Activated naive CD8-positive, alpha-beta T cell treated with anti-CD3 and anti-CD28 coated beads, Interleukin-2, amount 10 ng/mL, durations not matched to agents 7 days and 5 days (primary cell): ENCODE measurements at places on chromosomes 6 and 20. TPM values are rescaled to one million over a fixed set of nuclear protein-coding genes. Genes with fewer than 3 reads are reported as not detected.

Gene MMS22L
- 34.5 TPM for total RNA-seq

Gene GRIK2
- total RNA-seq: 0.14 TPM

- no peak for DNase-seq
- H3K4me3 ChIP-seq: no peak overlapping the region
- H3K4me1 ChIP-seq: no peaks in the 10 kb centered on the region
- H3K36me3 ChIP-seq: no peaks in the 10 kb centered on the region
- no peak overlapping the region for H3K27ac ChIP-seq
- H3K27me3 ChIP-seq: no peaks in the 10 kb centered on the region
Measured at GRCh38 chr20:61480158-61480825, 228.2 kb downstream of the CDH4 start.

Gene FUCA2
- total RNA-seq: 13.4 TPM

GRCh38 chr6:36769676-36770499 lies 69.4 kb downstream of the CPNE5 start:
- peak overlapping the region; percentile 79 for H3K27ac ChIP-seq
- H3K4me1 ChIP-seq: peaks cover 47% of the 10 kb centered on the region
- peak; percentile 57 for DNase-seq
- peaks cover 3% of the 10 kb centered on the region for H3K27me3 ChIP-seq

Gene VNN1
- total RNA-seq: not detected

GRCh38 chr6:169159331-169159730 lies 94.3 kb downstream of the THBS2 start:
- DNase-seq: no peak
- H3K4me3 ChIP-seq: no peak overlapping the region
- H3K27ac ChIP-seq: no peak overlapping the region

DNA sequence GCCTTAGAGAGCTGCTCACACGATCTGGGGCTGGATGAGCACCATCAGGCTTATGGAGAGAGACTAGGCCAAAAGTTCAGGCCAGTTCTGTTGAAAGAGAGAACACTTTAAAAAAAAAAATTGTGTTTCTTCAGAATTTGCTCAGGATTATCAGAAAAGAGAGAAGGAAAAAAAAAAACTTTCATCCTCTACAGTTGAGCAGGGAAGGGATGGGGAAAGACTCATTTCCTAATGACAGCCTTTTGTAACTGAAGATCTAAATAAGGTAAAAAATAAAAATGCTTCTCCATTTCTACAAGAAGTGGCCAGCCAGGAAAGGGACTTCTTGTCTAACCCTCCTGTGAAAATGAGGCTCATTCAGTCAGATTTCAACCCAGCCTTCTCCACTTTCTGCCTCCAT lies 134.8 kb downstream of the LY86 start:
- no peak overlapping the region for H3K4me3 ChIP-seq
- peaks cover 13% of the 10 kb centered on the region for H3K4me1 ChIP-seq
- peaks cover 10% of the 10 kb centered on the region for H3K27me3 ChIP-seq

Gene MEI4
- total RNA-seq: not detected

Gene RGS17
- total RNA-seq: not detected

Gene THEMIS
- 155 TPM for total RNA-seq

- no peak overlapping the region for H3K4me3 ChIP-seq
- no peak for DNase-seq
- H3K4me1 ChIP-seq: peaks cover 3% of the 10 kb centered on the region
- H3K27me3 ChIP-seq: peaks cover 15% of the 10 kb centered on the region
Measured at GRCh38 chr6:100456908-100457235, 7.8 kb downstream of the SIM1 start.

- no peaks in the 10 kb centered on the region for H3K36me3 ChIP-seq
- no peak overlapping the region for H3K27ac ChIP-seq
- no peak overlapping the region for H3K4me3 ChIP-seq
- DNase-seq: no peak
Measured at GRCh38 chr20:50067461-50067860, 45.5 kb downstream of the UBE2V1 start.

DNA sequence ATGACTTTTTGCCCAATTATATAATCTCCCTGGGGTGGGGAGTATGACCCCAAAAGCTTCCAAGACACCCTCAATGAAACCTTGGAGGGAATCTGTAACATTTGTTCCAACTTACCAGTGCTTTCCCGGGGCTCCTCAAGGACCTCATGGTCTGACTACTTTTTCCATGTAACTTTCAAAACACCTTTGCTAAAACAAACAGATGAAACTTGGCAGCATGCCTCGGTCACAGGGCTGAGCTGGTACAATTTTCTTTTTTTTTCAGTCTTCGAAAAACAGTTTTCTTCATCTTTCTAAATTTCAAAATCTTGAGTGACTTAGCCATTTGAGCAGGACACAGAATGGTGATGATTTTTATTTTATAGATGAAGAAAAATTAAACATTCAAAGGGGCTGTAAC lies 241.2 kb downstream of the BMP7 start:
- no peaks in the 10 kb centered on the region for H3K4me1 ChIP-seq
- H3K4me3 ChIP-seq: no peak overlapping the region
- H3K27me3 ChIP-seq: peaks cover 5% of the 10 kb centered on the region
- H3K36me3 ChIP-seq: no peaks in the 10 kb centered on the region

GRCh38 chr6:110366256-110366655 lies 8.1 kb upstream of the METTL24 start:
- H3K27ac ChIP-seq: no peak overlapping the region
- H3K4me3 ChIP-seq: peak overlapping the region; percentile 20
- DNase-seq: no peak
- peaks cover 13% of the 10 kb centered on the region for H3K4me1 ChIP-seq
- H3K27me3 ChIP-seq: no peaks in the 10 kb centered on the region

DNA sequence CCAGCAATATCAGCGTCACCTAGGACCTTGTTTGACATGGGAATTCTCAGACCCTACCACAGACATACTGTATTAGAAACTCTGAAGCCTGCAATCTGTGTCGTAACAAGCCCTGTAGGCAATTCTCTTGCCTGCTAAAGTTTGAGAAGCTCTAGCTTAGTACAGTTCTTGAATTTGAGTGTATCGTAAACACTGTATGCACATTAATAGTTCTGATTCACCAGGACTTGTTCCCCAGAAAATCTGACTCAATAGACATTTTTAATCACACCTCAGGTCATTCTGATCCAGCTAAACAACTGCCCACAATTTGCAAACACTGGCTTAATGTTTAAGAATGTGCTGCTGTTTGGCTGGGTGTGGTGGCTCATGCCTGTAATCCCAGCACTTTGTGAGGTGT lies 414.3 kb downstream of the TFAP2A start:
- no peak overlapping the region for H3K4me3 ChIP-seq
- no peak for DNase-seq
- no peaks in the 10 kb centered on the region for H3K36me3 ChIP-seq

GRCh38 chr20:42429761-42430458 lies 759.8 kb downstream of the PTPRT start:
- no peaks in the 10 kb centered on the region for H3K36me3 ChIP-seq
- no peak overlapping the region for H3K4me3 ChIP-seq
- H3K4me1 ChIP-seq: no peaks in the 10 kb centered on the region
- no peak for DNase-seq
- no peak overlapping the region for H3K27ac ChIP-seq

Gene TMX4
- 45.8 TPM for total RNA-seq

GRCh38 chr6:20801595-20801994 lies 267.3 kb downstream of the CDKAL1 start:
- DNase-seq: no peak
- H3K4me3 ChIP-seq: no peak overlapping the region
- H3K4me1 ChIP-seq: no peaks in the 10 kb centered on the region
- peaks cover 35% of the 10 kb centered on the region for H3K36me3 ChIP-seq
